ENCODE measurements at places on chromosomes 3 and 15.

- no peak for DNase-seq
These were observed 27.9 kb downstream of the CYP8B1 start for GRCh38 chr3:42847731-42848130.

- DNase-seq, result peak; percentile 40
These were observed 36.3 kb upstream of the TSC22D2 start for GRCh38 chr3:150371741-150372254.

DNA sequence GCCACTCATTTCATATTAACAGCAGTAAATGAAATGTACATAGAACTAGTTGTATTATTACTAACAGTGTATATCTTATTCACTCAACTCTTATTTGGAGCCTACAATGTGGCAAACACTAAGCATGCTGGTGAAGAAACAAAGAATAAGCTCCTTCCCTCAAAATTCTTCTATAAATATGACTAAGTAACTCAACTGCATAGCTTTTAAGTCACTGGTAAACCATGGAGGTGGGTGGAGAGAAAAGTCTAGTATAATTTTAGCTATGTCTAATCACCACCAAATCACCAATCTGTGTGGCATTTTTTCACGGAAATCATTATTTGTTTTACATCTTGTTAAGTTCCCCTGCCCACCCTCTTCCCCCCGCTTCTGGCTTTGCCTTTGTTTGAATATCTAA lies 17.5 kb downstream of the COPS2 start:
- DNase-seq, result no peak

- no peak for DNase-seq
These were observed 861 bp upstream of the RFT1 start for GRCh38 chr3:53131096-53131495.

GRCh38 chr3:177618873-177619733 lies 421.8 kb upstream of the TBL1XR1 start:
- no peak for DNase-seq

GRCh38 chr15:90413411-90414379 lies 25.7 kb downstream of the IQGAP1 start:
- no peak for DNase-seq

- DNase-seq, result no peak
These were observed 92.5 kb downstream of the ADAMTS17 start for GRCh38 chr15:100249096-100249815.

DNA sequence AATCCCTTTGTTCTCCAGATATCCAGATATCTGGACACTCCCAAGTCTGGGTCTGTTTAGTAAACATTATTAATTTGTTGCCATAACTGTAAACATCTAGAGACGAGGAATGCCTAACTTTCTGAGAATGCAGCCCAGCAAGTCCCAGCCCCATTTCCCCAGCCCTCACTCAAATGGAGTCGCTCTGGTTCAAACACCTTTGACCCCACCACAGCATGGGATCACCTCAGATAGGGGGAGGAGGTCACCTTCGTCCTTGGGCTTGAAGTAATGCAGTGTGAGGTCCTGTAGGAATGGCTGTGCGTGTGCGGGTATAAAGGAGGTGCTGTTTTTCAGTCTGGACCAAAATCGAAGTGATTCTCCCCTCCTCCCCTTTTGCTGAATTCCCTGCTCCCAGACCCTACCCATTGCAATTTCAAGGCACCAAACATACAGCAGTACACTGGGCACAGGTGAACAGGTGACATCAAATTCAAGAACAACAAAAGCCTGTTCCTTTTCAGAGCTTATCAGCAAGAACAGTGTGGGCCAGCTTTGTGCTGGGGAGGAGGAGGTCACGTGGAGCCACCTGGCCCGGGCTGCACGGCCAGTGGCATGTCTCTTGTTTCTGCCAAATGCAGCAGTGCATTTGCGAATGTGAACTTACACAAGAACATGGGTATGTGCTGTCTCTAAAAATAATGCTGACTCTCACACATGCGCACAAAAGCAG lies 57.5 kb upstream of the TRPM1 start:
- DNase-seq, result no peak

DNA sequence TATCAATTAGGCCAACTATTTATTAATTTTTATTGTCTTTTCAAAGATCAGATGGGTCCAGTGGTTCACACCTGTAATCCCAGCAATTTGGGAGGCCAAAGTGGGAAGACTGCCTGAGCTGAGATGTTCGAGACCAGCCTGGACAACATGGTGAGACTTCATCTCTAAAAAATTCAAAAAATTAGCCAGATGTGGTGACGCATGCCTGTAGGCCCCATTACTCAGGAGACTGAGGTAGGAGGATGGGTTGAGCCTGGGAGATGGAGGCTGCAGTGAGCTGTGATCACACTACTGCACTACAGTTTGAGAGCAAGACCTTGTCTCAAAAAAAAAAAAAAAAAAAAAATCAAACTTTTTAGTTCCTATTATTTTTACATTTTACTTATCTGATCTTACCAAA lies 8.2 kb downstream of the AP3S2 start:
- no peak for DNase-seq

- no peak for DNase-seq
These were observed 264.9 kb upstream of the TPM1 start for GRCh38 chr15:62777671-62778070.

DNA sequence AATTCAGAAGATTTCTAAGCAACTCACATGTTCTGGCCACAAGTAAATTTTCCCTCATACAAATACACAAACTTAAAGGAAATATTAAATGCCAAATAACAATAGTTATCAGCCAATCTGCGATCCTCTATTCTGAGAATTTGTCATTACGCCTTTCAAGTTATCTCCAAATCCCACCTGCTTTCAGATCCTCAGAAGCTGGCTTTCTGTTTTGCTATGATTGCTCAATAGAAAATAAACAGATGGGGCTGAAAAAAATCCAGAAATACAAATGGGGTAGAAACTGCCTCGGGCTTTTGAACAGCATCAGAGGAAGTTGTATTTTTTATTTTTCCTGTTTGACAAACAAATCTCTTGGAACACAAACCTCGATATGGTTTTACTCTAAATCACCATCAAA lies 74.0 kb upstream of the CNTN4 start:
- DNase-seq, result no peak

DNA sequence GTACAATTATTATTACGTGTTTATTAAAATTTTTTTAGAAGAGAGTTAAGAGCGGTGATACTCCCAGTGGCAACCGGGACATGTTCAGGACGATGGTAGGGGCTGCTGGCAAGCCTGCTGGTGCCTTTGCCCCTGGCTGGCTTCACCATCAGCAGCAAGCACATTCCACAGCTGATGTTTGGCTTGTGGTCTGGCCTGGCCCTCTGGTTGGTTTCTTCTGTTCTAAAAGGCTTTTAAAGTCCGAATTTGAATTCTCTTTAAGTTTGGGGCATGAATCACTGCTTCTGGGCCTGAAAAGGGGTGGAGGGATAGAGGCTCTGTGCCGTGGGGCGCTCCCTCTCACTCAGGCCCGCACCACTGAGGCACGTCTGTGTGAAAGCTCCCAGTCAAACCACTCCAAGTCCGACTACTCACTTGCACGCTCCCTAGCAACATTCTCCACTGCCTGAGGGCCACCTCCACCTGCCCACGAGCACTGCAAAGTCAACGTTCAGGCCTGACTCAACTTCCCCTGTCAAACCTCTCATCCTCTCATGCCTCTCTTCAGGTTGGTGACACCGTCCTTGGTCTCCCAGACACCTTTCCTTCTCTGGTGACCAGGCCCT lies 10.1 kb downstream of the ITGA11 start:
- no peak for DNase-seq

GRCh38 chr3:46027736-46028397 lies 584 bp upstream of the XCR1 start:
- no peak for DNase-seq

DNA sequence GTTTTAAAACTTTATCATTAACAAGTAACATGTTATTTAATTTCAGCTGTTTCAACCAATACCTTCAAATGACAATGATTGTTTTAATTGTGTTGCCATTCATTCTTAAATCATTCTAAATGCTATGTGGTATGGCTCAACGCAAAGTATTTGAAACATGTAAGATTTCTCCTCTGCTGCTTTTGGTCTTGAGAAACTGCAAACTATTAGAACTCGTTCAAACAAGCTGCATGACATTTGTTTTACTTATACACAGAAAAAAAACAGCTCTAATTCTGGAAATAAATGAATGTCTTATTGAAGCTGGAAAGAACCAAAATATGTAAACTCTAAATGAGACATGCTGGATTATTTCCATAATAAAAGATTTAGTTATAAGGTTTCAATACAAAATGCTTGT lies 29.3 kb downstream of the FBN1 start:
- DNase-seq, result no peak

DNA sequence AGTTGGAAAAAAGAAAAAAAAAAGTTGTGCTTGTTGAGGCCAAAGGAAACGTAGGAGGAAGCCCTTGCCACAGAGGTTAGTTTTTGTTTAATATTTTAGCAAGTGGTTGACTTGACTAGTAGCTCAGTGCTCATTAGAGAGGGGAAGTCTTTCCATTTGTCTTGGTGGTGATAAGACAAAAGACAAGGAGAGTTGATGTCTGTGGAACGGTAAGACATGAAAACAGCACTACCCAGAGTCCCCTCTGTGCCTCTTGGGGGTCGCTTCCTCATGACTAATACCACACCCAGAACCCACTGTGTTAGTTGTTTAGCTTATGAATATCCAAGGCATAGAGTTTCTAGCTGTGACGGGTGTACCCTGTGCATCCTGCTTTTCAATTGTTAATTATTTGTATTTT lies 211.4 kb downstream of the ITPR1 start:
- no peak for DNase-seq

- no peak for DNase-seq
These were observed 106.1 kb upstream of the FRMD4B start for GRCh38 chr3:69491975-69492374.

- DNase-seq, result peak; percentile 10
These were observed 122.6 kb downstream of the CADM2 start for GRCh38 chr3:85081191-85081906.

GRCh38 chr3:131036200-131036816 lies 9.6 kb downstream of the NEK11 start:
- no peak for DNase-seq
